ENCODE measurements at places on chromosomes 2 and 18. TPM values are rescaled to one million over a fixed set of nuclear protein-coding genes. Genes with fewer than 3 reads are reported as not detected.

The GRHL1 gene
- total RNA-seq, result 4.7 TPM

The OBSL1 gene
- 25.5 TPM for total RNA-seq

GRCh38 chr2:237315170-237315828, 98.7 kb downstream of the COL6A3 start:
- no peak for DNase-seq

GRCh38 chr2:160427629-160428404, 65.8 kb downstream of the RBMS1 start:
- DNase-seq, result no peak

DNA sequence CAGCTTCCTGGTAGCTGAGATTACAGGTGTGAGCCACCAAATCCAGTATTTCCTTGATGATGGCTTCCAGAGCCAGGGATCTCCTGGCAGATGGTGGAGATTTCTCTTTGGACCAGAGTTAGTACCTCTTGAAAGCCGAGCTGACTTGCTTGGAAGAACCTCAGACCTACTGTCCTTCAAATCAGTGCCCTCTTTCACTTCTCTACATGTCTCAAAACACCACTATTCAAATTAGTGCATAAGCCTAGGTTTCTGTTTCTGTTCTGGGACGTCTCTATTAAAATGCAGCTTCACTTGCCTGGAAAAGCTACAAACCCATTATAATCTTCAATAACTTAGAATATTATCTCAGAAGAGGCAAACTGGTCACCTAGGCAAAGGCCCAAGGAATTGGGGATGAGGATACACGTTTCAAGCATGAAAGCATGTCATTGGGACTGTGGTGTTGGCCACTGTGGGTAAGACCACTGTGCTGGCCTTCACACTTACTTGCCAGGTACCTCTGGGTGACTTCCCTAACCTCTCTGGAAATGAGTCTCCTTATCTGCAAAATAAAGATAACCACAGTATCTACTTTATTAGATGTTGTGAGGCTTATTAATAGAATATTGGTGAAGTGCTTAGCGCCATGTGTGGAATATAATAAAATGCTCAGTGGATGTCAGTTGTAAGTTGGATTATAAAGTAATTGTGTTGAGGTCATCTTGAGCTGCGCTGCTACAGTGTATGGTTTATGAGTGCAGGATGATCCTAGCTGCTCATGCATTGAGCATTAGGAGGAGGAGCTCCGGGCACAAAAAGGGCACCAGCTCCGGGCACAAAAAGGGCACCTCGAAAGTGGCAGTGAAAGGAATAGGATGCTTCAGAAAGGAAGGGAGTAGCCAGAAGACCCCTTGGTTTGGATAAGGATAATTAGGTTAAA, 84.5 kb downstream of the DOCK10 start:
- DNase-seq, result no peak

DNA sequence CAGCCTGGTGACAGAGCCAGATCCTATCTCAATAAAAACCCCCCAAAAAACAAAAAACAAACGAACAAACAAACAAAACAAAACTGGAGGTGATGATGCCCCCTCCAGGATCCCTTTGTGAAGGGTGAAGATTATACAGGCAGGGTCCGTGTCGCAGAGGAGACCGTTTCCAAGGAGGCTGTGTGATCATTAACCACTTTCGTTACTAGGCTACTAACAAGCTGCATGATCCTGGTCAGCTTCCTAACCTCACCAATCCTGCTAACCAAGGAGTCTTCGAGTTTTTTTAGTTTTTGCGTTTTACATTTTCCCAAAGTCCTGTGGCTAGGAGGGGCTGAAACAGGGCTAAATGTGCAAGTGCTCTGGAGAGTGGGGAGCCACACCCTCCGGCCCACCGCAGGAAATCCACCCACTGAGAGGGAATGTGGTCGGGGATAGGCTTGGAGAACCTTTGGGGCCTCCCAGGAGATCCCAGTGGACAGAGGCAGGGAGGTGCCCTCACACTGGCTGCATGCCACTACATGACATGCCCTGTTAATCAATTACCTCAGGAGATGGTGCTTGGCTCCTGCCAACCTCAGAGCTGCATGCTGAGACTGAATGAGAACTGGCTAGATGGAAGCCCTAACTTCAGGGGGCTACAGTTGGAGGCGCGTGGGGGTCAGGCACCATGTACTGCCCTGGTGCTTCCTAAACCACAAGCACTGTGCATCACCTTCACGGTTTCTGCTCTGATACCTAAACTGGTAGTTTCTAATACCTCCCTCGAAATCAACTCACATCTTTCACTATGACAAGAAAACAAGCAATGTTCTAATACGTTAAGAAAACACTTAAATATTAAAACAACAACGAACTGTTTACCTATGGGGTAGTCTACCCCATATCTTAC, 67.5 kb upstream of the RGPD5 start:
- no peak for DNase-seq

DNA sequence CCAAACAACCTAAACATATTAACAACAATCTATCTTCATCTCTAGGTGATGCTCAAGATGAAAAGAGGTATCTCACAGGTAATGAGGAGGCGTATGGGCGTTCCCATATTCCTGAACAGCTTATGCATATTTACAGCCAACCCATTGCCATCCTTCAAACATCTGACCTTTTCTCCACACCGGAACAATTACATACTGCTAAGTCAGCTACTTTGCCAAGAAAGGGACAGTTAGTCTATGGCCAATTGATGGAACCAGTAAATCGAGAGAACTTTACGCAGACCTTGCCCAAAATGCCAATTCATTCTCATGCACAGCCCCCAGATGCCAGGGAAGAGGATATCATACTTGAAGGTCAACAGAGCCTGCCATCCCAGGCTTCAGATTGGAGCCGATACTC, 68.0 kb downstream of the FAM171B start:
- no peak for DNase-seq

DNA sequence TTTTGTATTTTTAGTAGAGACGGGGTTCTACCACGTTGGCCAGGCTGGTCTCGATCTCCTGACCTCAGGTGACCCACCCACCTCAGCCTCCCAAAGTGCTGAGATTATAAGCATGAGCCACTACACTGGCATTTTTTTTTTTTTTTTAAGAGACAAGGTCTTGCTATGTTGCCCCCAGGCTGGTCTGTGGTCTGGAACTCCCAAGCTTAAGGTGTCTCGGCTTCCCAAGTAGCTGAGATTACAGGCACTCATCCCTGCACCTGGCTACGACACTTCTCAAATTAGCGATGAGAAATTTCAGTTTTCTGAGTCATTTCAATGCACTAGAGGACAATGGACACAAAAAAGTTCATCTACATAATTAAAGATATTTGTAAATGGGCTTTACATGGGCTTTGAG, 36.6 kb upstream of the TCF7L1 start:
- no peak for DNase-seq

DNA sequence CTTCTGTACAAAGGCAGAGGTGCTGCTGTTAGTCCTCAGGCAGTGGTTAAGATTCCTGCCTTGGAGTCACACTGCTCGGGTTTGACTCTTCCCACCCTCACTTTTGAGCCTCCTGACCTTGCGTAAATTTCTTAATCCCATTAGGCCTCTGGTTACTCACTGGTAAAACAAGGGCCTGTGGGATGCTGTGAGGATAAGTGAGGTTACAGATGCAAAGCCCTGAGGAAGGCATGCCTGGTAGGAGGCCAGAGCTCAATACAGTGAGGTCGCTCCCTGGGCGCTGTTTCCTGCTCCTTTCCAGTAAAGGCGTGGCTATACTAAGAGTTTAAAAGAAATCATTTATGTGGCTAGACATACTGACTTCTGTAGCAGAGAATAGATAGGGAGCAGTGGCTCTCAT, 127.5 kb upstream of the TMEM200C start:
- DNase-seq, result no peak

GRCh38 chr2:109629867-109630266, 15.7 kb downstream of the SOWAHC start:
- no peak for DNase-seq

DNA sequence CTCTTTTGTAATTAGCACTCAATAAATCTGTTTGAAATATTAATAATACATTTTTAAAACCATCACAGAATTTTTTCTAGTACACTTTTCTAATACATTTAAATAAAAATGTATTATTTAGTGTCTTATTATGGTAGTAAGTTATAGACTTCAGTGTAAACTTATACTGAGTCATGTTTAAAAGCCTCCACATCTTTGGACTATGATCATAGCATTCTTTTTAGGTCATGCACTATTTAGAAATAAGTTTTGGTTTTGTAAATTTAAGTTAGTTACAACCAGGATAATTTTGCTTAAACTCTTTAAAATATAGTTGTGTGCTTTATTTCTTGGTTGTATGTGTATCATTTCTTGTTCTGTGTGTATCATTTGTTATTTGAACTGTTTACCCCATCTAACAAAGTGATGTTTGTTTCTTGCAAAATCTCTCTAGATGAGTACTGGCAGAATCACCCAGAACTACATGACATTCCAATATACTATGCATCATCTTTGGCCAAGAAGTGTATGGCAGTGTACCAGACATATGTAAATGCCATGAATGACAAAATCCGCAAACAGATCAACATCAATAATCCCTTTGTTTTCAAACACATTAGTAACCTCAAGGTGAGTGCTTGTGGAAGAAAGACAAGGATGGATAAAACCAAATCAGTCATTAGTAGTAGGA, 16.7 kb downstream of the CPSF3 start:
- DNase-seq, result no peak

GRCh38 chr2:130749641-130750040, 5.7 kb upstream of the AMER3 start:
- DNase-seq, result no peak

The TMEFF2 gene
- total RNA-seq, result 1.5 TPM

- no peak for DNase-seq
Measured at GRCh38 chr2:132813422-132813821, 143.4 kb upstream of the LYPD1 start.

The FBXO48 gene
- 0.74 TPM for total RNA-seq

The TUBA3D gene
- not detected for total RNA-seq

The POTEC gene
- not detected for total RNA-seq

DNA sequence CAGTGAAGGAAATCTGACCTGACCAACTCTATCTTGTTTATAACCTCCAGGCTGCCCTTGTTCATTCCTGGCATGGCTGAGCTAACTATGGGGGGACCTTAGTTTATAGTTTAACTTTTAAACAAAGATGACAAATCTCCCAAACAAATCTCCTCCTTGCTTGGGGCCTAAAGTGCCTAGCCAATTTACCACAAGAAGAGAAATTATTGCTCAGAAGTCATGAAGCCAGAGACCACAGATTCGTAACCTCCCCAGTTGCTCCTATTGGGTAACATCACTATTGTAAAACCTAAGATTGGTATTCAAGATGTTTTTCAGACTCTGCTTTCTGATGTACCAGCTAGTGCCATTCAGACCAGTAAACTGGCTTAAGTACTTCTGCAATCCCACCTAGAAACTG, 649.4 kb upstream of the SLC8A1 start:
- no peak for DNase-seq

The PRKRA gene
- 59.4 TPM for total RNA-seq

The SLC40A1 gene
- total RNA-seq, result 0.74 TPM

- DNase-seq, result no peak
Measured at GRCh38 chr2:171287036-171287571, 126.4 kb upstream of the TLK1 start.

The TRIM54 gene
- total RNA-seq, result 0.21 TPM

The CNGA3 gene
- total RNA-seq, result not detected

- no peak for DNase-seq
Measured at GRCh38 chr2:70903171-70903570, 32.5 kb upstream of the ATP6V1B1 start.

- no peak for DNase-seq
Measured at GRCh38 chr2:34419856-34420255, 820.8 kb upstream of the FAM98A start.

GRCh38 chr2:128714285-128714684, 395.6 kb upstream of the HS6ST1 start:
- DNase-seq, result no peak

DNA sequence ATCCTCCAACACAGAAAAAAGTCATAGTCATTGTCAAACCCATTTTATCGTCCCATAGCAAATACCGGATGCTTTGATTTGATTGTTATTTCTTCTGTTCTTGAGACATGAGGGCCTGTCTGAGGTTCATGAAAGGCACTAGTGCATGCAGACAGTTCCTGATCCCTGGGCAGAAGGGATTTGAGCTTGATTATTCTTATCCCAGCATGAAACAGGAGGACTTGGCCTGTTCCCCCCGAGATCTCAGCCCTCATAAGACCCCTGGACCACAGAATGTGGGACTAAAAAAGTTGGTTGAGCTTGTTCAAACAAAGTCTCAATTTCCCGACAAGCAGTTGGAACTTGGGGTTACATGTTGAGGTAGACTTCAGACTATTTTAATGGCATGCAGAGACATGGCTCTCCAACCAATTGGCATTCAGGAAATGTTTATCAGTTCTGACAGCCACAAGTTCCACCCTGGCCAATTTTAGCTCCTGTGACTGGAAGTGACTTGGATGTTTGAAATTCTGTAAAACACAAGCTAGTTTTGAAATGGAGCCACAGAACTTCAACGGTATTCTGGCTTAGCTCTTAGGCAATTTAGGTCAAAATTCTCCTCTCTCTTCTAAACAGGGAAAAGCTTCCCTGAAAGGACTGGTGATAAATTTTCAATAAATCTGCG, 366.9 kb upstream of the SLC14A2 start:
- no peak for DNase-seq

The RESP18 gene
- total RNA-seq, result not detected

The FABP1 gene
- total RNA-seq, result 0.36 TPM

- DNase-seq, result no peak
Measured at GRCh38 chr2:236754271-236754944, 184.8 kb downstream of the ACKR3 start.

All from Panc1 (cell line).